ENCODE measurements at places on chromosomes 4 and X. TPM values are rescaled to one million over a fixed set of nuclear protein-coding genes. Genes with fewer than 3 reads are reported as not detected.

The CCNB3 gene
- total RNA-seq, result 0.19 TPM

The SLC10A7 gene
- total RNA-seq, result 7.8 TPM

The PNMA6F gene
- total RNA-seq, result not detected

The NEUROG2 gene
- not detected for total RNA-seq

The TMEM129 gene
- 47.7 TPM for total RNA-seq

The RBPJ gene
- 16.6 TPM for total RNA-seq

The SAGE1 gene
- not detected for total RNA-seq

The STAP1 gene
- not detected for total RNA-seq

The PLXNB3 gene
- total RNA-seq, result 7.3 TPM

The NAT8L gene
- not detected for total RNA-seq

The POF1B gene
- total RNA-seq, result 7.1 TPM

The GYG2 gene
- total RNA-seq, result 0.05 TPM

The ARSJ gene
- 24.3 TPM for total RNA-seq

The PDE5A gene
- 2.5 TPM for total RNA-seq

The GABRA4 gene
- total RNA-seq, result not detected

The TRO gene
- 1.2 TPM for total RNA-seq

The DCHS2 gene
- total RNA-seq, result 0.07 TPM

The PDGFRA gene
- 1.1 TPM for total RNA-seq

The CT55 gene
- not detected for total RNA-seq

The IDS gene
- total RNA-seq, result 29.2 TPM

The SLITRK2 gene
- not detected for total RNA-seq

The NUDT9 gene
- 14.9 TPM for total RNA-seq

The PRAF2 gene
- total RNA-seq, result 16.3 TPM

The F8A2 gene
- total RNA-seq, result not detected

The DNAAF6 gene
- total RNA-seq, result not detected

The RASSF6 gene
- 6.4 TPM for total RNA-seq

The DCAF8L2 gene
- total RNA-seq, result not detected

The RNF150 gene
- 0.63 TPM for total RNA-seq

The CXCL5 gene
- total RNA-seq, result 4.6 TPM

The VCX gene
- not detected for total RNA-seq

The USP38 gene
- 16.9 TPM for total RNA-seq

The RNF4 gene
- total RNA-seq, result 38.7 TPM

The SSX1 gene
- not detected for total RNA-seq

The NPY2R gene
- total RNA-seq, result not detected

The GUCY1A1 gene
- total RNA-seq, result 6.9 TPM

The TLR3 gene
- total RNA-seq, result 2.4 TPM

The BGN gene
- total RNA-seq, result not detected

The ESX1 gene
- total RNA-seq, result not detected

The MAGEH1 gene
- 9.2 TPM for total RNA-seq

The XG gene
- total RNA-seq, result 5.1 TPM

The CXCL11 gene
- 0.07 TPM for total RNA-seq

The FREM3 gene
- total RNA-seq, result not detected
